ENCODE measurements at places on chromosomes 1 and 21.
A peak's percentile ranks its signal among the peaks of the same experiment; 100 is the strongest.

- DNase-seq: no peak
These were observed 24.2 kb downstream of the TNFRSF9 start for GRCh38 chr1:7916501-7916830.

GRCh38 chr1:94797291-94797690 lies 22.9 kb upstream of the SLC44A3 start:
- DNase-seq: no peak

DNA sequence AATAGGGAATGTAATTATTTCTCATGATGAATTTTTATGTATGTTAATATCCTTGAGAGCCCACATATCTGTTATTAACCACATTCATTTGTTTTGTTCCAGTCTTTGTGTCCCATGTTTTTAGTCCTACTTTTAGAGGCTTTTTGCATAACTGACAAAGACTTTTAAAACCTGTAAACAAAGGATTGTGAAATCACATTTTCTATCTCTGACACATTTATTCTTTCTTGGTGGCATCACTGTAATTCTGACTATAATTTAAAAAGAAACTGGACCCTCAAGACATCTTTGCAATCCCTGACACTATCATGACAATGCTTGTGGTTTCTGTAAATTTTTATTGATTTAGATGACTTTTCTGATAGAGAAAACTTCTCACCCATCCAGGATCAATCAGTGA lies 313.1 kb downstream of the SIPA1L2 start:
- no peak for DNase-seq

- no peak for DNase-seq
These were observed 6.9 kb upstream of the KNCN start for GRCh38 chr1:46558141-46558963.

DNA sequence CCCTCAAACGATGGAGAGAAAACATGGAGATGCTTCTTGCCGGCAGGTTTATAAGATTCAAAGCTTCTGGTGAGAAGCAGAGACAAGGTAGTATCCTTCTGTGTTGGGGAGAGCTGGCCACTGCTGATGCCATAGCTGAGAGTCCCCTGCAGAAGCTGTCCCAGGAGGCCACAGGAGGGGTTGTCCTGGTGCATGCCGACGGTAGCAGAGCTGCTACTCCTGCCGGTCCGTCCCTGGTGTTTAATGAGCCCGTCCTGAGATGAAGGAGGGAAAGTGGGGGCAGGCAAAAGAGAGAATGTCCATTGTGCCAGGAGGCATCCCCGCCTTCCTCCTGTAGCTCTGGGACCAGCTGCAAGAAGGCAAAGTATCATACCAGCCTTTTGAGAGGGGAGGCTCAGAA lies 10.4 kb upstream of the C2CD2 start:
- DNase-seq: no peak

DNA sequence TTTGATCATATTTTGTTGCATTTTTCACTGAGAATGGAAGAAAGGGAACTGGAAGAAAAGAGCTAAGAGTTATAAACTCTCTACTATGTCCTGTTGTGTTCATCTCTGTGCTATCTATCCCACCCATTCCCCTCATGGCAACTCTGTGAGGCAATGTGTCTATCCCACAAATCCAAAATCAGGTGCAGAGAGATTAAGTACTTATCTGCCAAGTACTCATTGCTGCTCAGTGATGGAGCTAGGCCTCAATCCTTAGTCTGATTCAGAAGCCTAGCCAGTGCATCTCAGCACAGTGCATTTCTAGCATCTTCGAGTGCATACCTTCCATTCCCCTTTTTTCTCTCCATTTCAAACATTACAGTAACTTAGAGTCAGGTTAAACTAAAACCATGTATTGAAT lies 270.6 kb downstream of the TPR start:
- DNase-seq: no peak

DNA sequence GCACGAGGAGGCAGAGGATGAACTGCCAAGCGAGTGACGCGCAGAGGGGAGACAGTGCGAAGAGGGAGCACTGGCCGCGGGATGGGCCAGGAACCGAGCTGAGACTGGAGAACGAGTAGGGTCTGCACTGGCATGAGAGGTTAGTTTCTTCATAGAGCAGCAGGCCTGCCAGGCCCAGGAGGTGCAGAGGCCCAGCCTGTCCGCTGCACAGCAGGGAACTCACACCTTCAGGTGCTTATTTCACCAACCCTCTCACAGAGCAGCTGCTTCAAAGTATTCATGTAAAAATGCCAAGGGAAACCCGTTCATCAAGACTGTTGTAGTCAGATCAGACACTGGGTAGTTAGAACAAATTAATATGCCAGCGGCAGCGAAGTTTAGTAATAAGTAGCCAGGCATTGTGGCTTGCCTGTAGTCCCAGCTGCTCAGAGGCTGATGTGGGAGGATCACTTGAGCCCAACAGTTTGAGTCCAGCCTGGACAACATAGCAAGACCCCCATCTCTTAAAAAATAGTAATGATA lies 144.5 kb downstream of the SLC45A1 start:
- peak; percentile 24 for DNase-seq

All from cerebellar nuclear complex (tissue), 1 donor.